Fibroblast of villous mesenchyme (primary cell): ENCODE measurements at places on chromosomes 4 and X.

DNA sequence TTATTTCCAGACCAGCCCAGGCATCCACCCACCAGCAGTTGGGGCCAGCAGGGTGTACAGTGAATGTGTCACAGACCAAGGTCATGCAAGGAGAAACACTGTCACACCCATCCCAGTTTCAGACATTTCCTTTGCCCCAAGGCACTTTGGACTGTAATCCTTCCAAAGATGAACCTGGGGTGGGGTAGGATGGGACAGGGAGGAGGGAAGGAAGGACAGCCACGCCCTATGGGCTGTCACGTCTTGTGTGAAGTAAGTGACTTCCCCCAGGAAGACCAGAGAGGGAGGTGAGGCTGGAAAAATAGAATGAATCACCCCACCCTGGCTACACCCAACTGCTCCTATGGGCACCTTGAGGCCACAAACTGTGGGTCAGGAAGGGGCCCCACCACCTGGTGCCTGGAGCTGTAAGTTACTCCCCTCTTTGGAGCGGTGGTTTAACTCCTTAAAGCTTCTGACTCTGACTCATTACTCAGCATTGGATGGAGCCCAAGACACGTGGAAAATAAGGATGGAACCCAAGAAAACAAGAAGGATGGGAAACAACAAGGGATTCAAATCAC, 349.9 kb upstream of the KLF3 start:
- peak; percentile 52 for DNase-seq

DNA sequence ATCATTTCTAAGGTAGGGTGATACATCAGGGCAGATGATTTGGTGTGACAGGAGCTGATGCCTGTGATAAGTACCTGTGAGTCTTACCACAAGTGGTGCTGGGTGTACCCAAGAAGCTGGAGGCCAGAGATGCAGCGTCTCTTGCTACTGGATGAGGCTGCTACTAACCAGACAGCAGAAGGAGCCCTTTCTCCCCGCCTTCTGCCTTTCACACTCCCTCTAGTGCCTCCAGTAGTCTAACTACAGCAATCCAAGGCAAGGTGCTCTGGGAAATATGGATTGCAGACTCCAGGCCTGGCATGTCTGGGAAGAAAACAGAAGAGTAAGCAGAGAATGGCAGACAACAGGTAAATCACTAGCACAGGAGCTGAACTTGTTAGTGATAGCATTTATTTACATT, 470.8 kb downstream of the NKX6-1 start:
- no peak for DNase-seq

- no peak for DNase-seq
Observed at GRCh38 chr4:183191630-183192029, 92.6 kb downstream of the WWC2 start.

GRCh38 chrX:34656842-34657725, at the start of gene TMEM47:
TSS of gene TMEM47 (minus strand) at chrX:34657285. CDS start at chrX:34657029, 256 bp downstream.
- peak; percentile 34 for DNase-seq

GRCh38 chrX:153726286-153727122, 1.8 kb downstream of the ABCD1 start:
- DNase-seq = peak; percentile 72

DNA sequence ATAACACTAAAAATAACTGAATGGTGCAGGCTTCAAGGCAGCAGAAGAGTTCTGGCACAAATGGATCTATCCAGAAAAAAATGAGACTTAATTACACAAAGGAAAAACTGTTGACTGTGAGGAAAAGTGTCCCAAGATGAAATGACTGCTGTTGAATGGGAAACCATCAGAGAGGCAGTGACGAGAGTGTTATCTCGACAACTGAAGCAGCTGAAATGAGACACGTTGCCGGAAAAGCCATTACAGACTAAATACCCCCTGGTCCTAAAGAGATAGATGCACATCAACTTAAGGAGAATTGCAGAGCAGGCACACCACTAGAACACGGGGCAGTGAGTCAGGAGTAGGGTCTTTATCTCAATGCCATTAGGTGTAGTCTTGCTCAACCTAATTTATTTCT, 277.8 kb downstream of the DMD start:
- no peak for DNase-seq
